Progenitor cell of endocrine pancreas (in vitro differentiated cells): ENCODE measurements at places on chromosomes 16 and 17. TPM values are rescaled to one million over a fixed set of nuclear protein-coding genes. Genes with fewer than 3 reads are reported as not detected.
A peak's percentile ranks its signal among the peaks of the same experiment; 100 is the strongest.

DNA sequence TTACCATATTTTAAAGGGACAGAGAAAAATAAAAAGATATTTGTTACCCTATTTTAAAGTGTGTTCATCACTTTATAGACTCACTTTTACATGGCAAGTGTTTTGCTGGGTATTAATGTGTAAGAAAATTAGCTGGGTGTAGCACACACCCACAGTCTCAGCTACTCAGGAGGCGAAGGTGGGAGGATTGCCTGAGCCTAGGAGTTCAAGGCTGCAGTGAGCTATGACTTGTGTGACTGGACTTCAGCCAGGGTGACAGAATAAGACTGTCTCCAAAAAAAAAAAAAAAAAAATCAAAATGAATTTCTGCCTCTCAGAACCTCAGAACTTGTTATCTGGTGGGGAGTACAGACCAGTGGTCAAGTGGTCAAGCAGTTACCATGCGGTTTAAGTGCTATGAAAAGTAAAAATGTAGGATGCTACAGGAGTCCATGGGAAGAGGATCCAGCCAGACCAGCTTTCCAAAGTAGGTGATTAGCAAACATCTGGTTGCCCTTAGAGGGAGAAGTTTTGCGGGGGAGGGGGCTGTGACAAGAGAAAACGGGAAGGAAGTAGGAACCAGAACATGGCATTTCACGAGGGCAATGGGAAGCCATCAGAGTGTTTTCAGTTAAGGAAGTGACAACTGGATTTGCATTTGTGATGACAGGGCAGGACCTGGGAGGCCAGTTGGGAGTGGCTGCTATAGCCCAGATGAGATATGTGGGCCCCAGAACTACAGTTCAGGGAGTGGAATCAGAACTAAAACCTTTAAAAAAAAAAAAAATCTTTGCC, 13.9 kb downstream of the CNEP1R1 start:
- H3K36me3 ChIP-seq = peaks cover 7% of the 10 kb centered on the region
- no peak for DNase-seq
- peak overlapping the region; percentile 23 for H3K27ac ChIP-seq
- peaks cover 9% of the 10 kb centered on the region for H3K27me3 ChIP-seq
- H3K4me3 ChIP-seq = no peak overlapping the region
- H3K4me1 ChIP-seq = peaks cover 28% of the 10 kb centered on the region

- peaks cover 22% of the 10 kb centered on the region for H3K27me3 ChIP-seq
- no peaks in the 10 kb centered on the region for H3K36me3 ChIP-seq
- H3K27ac ChIP-seq = no peak overlapping the region
- no peaks in the 10 kb centered on the region for H3K4me1 ChIP-seq
- DNase-seq = no peak
These were observed 37.5 kb upstream of the CIBAR2 start for GRCh38 chr16:85149776-85150175.

DNA sequence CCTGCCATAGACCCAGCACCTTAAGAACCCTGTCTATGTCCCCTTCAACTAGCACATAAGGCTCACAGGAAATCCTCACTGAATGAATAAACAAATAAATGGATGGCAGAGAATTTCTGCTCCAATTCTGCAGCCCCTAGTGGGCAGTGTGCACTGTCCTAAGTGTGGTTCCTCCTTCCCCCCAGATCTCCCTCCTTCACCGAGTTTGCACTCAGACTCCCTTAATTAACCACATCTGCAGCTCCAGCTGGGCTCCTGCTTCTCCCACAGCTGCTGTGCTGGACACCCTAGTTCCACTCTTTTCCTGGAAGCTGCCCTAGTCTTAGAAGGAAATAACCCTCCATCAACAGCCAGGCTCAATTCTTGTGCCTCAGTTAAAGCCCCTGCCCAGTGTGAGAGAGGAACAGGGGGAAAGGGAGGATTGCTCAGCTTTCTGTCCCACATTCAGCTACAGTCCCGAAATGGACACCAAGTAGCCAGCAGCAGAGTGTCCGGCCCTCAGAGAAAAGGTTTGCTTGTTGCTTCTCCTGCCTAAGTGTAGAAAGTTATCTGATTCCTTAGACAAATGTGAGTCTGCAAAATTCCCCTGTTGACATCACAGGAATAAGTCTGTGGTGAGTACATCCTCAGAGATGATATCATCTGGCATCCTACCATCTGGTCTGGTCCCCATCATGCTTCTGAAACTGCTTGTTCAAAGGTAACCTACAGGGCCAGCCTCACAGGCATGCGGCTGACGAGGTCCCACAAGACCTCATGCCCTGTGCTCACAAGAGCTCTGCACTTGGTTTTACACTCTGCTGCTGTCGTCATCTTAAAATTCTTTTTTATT, 12.3 kb downstream of the LRRC3C start:
- H3K4me3 ChIP-seq = no peak overlapping the region
- no peaks in the 10 kb centered on the region for H3K36me3 ChIP-seq
- H3K27me3 ChIP-seq = peaks cover 5% of the 10 kb centered on the region
- H3K27ac ChIP-seq = no peak overlapping the region
- DNase-seq = no peak

Gene ALDOC
- 4.8 and 5.6 TPM in 2 replicates for total RNA-seq
